IMR-90 (cell line): ENCODE measurements at places on chromosomes 5 and 9. TPM values are rescaled to one million over a fixed set of nuclear protein-coding genes. Genes with fewer than 3 reads are reported as not detected.

C9orf50 gene
- total RNA-seq = not detected in 2 replicates

MORN5 gene
- not detected in 2 replicates for total RNA-seq

SAP30L gene
- total RNA-seq = 9.7 and 13.1 TPM in 2 replicates

SRA1 gene
- total RNA-seq = 52.9 and 53.9 TPM in 2 replicates

CMYA5 gene
- 0.83 and 0.90 TPM in 2 replicates for total RNA-seq

PDE6A gene
- not detected in 2 replicates for total RNA-seq

FREM1 gene
- total RNA-seq = under 0.01 TPM in 1 of 2 replicates, not detected in the other

CDX1 gene
- total RNA-seq = 0.18 TPM in 1 of 2 replicates, not detected in the other

CKMT2 gene
- 0.28 and 0.36 TPM in 2 replicates for total RNA-seq

IRX2 gene
- total RNA-seq = 0.36 and 0.56 TPM in 2 replicates

IFNA13 gene
- not detected in 2 replicates for total RNA-seq

GRCh38 chr5:170721681-170722080 lies 61.8 kb upstream of the GABRP start:
- no peak for DNase-seq

DNA sequence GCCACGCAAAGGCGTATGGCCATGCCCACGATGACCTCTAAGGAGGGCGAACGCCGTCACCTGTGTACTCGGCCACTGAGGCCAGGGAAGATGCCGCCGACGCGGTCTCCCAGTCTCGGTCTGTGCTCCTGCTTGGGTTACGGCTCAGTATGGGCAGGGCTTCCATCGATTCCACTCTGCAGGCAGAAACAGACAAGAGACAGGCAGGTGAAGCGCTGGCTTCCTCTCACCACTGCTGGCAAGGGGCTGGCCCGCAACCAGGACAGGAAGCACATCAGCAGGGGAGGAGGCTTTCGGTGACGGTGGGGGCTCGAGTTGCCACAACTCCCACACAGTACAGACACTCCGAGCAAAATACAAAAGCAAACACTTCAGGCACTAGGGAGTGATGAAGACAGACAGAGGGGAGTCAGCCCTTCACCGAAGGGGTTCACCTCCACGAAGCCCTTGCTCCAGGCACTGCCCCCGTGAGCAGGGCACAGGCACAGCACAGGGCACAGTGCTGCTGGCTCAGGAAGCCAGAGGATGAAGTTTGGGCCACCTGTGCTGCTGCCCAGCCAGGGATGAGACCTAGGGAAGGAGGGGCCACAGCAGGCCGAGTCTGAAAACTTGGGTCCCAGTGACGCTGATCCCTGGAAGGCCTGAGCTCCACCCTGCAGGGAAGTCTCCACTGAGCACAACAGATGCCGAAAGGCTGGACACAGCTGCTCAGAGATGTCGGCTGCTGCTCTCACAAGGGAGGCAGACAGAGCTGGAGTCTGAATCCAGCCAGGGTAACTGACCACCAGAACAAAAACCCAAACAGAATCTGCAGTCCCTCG lies 91.3 kb downstream of the CAMSAP1 start:
- DNase-seq = no peak

- DNase-seq = no peak
Measured at GRCh38 chr9:127880143-127880542, 2.7 kb upstream of the AK1 start.

- DNase-seq = no peak
Measured at GRCh38 chr9:99051851-99052250, 53.1 kb upstream of the TGFBR1 start.

DNA sequence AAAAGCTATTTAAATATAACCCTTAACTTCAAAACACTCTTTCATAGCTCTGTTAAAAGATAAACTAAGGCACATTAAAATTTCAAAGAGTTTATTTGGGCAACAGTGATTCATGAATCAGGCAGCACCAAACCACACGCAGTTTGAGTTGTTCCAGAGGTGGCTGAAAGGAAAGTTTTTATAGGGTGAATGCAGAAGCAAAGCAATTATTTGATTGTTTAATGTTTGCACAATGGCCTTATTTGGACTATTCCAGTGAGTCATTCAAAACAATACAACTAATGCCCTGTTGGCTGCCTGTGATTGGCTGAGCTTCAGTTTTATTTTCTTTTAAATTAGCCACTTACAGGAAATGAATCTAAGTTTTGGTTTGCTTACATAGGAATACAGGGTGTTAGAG lies 125.3 kb downstream of the CEP120 start:
- DNase-seq = peak; percentile 47

DNA sequence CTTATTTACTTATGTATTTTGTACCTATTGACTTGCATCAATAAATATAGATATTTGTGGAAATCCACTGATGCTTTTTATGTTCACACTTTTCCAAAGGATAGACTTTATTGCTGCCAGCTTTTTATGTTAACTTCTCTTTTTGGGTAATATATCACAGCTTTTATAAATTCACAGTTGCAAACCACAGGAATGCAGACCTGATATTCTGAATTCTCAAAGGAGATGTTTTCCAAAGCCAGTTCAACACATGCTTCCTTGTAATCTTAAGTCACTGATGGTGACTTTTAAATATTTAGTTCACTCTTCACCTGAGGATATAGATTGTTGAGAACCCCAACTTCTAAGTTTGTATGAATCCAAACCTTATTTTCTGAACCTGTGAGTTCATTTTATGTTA lies 223.4 kb upstream of the PRR16 start:
- DNase-seq = peak; percentile 13

- DNase-seq = peak; percentile 83
Measured at GRCh38 chr9:77820293-77820954, 172.3 kb upstream of the GNA14 start.

DNA sequence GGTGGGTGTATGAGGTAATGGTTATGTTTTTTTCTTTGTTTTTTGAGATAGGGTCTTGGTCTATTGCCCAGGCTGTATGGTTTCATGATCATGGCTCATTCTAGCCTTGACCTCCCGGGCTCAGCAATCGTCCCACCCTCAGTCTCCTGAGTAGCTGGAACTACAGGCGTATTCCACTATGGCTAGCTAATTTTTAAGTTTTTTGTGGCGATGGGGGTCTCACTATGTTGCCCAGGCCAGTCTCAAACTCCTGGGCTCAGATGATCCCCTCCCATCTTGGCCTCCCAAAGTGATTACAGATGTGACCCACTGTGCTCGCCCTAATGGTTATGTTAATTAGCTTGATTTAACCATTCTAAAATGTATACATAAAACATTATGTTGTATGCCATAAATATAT lies 5.6 kb downstream of the CNTLN start:
- DNase-seq = no peak

DNA sequence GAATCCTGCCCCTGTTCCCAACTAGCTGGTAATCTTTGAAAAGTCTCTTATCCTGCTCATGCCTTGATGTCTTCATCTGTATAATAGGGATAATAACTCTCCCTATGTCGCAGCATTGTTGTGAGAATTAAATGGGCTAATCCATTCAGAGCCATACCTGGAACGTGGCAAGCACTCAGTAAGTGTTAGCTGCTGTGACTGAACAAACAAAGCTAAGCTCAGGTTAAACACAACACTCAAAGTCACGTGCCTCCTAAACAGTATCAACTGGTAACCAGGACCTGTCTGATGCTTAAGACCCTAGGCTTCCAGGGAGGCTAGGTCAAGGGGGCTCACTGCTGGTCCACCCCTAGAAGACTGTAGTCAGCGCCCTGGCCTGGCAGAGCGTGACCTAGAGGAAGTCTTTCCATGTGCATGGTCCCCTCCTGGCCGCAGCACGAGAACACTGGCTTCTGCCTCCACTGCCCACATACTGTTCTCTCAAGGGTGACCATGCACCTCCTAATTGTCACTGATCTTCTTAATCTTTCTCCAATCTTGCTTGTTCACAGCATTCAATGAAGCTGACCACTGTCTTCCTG lies 211.1 kb downstream of the TTLL11 start:
- DNase-seq = no peak

GRCh38 chr5:153630546-153630945 lies 140.1 kb downstream of the GRIA1 start:
- no peak for DNase-seq

- peak; percentile 34 for DNase-seq
Measured at GRCh38 chr5:139481580-139482049, 943 bp downstream of the STING1 start.

DNA sequence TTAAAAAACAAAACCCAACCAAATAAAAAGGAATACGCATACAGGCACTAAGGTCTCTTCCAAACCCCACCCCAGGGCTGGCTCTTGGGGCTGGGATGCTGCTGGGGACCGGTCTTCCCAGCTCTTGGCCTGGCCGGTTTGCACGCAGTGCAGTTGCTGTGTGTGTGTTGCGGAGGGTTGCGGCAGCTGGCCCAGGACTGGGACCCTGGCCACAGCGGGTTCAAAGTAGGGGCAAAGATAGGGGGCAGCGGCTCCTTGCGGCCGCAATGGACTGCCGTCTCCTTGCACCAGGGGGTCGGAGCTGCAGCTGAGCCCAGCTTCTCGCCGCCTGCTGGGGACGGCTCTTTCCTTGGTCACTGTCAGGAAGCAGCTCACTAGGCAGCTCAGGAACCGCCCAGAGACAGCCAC lies 5.0 kb downstream of the DMRT3 start:
- no peak for DNase-seq

DNA sequence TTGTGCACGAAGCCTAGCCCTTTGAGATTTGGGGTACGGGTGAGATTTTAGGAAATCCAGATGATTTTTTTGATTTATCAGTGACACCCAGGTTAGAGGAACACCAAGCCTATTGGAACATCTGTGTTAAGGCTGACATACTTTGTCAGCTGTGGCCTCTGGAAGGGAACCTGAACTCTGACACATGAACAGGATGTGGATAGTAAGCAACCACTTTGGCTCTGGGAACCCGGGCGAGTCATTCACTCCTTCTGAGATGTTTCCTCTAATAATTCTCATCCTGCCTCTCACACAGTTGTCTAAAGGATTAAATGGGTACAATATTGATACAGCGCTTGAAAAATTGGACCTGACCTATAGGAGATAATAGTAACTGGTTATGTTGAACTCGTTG lies 67.8 kb downstream of the FGF1 start:
- DNase-seq = peak; percentile 93

DNA sequence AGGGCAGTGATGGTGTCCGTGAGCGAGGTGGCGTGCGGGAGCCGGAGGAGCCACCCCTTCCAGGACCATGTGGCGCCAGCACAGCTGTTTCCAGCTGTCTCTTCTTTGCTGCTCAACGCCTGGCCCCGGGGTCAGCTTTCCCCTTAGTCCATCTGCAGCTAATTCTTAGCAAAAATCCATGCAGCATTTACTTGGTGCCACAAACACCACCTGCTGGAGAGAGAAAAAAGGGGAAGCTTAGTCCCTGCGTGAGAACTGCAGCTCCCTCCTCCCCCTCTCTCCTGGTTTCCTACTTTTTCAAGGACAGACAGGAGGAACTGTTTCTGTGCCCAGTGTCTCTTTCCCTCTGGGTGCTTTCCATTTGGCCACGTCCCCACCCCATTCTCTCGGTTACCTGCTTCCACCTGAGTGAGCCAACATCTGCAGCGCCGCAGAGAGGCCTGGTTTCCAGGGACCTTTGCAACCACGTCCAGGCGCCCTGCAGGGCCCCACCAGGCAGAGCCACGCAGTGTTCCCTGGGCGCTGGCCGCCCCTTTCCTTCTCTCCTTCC lies 3.4 kb downstream of the SLC6A19 start:
- DNase-seq = peak; percentile 38

GRCh38 chr5:78056901-78057514 lies 237.5 kb downstream of the AP3B1 start:
- DNase-seq = no peak

DNA sequence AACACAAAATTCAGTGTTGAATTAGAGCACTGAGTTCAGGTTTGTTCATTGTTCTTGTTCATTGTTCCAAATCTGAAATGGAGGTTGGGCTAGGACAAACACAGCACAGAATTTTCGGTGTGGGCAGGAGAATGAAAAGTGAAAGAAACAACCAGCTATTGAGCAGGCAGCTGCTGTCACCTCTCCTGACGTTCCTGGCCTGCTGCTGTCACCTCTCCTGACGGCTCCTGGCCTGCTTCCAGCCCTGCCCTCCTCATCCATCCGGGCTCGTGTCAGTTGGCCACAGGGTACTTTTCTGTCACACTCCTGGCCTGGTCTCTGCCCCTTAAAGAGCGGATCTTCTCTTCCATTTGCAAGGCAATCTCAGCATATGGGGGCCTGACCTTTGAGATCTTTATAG lies 45.2 kb upstream of the CKMT2 start:
- no peak for DNase-seq

DNA sequence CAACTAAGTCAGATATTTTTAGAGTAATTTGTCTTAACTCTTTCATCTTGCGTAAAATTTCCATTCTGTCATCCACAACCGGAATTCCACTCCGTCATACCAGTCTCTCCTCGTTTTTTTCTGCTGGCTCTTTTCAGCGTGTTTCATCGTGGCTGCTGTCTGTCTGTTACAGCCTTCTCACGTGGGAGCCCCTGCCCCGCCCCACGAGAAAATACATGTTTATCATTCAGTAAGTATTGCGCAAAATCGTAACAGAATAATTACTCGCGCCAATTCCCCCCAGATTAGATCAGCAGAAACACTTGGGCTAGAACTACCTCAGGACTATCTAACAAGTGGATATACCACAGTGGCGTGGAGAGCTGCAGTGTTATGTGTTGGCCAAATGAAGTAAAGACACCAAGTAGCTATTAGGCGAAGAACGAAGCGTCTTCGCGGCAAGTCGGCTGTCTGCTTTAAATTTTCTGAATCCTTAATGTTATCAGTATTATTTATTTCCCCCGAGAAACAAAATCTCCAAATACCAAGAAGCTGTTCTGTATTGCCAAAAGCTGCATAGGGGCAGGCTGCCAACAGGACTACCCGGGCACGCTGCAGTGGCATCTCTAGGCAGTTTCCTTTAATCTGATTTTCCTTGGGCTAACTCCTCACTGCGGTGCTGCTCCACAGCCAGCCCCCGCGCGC lies 566 bp upstream of the FOCAD start:
- DNase-seq = peak; percentile 70

DNA sequence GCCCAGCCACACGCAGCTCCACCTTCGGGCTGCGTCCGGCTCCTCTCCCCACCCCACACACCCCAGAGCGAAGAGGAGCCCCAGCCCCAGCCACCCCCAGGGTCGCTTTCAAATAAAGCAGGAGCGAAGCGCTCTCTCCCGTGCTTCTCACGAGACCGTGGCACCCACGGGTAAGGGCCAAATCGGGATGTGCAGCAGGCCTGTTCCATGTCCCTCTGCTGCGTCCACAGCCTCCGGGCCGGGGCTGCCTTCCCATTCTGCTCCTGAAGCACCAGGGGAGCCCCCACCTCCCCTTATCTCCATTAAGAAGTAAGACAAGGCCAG lies 59.8 kb downstream of the KCNT1 start:
- no peak for DNase-seq

DNA sequence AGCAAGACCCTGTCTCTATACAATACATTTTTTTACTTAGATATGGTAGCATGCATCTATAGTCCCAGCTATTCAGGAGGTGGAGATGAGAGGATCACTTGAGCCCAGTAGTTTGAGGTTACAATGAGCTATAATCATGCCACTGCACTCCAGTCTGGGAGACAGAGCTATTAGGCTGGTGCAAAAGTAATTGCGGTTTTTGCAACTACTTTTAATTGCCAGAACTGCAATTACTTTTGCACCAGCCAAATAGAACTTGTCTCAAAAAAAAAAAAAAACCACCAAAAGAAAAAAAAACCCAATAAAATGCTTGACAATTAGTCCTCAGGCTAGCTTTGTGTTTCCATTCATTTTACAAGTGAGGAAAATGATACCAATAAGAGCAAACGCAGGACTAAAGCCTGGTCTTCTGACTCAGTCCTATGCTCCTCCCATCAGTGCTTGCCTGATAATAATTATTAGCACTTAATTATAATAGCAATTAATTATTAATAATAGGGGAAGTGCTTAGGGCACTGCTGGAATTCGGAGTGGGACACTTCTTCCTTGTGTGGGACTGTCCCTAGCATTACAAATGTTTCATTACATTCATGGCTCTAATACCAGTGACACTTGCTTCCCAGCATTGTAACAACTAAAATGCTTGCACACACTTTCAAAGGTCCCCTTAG lies 73.1 kb upstream of the TAF1L start:
- DNase-seq = no peak

- no peak for DNase-seq
Measured at GRCh38 chr5:171810227-171810626, 24.6 kb downstream of the SMIM23 start.
